ENCODE measurements at places on chromosomes 5 and 9. TPM values are rescaled to one million over a fixed set of nuclear protein-coding genes. Genes with fewer than 3 reads are reported as not detected.

RBM27 gene
- 21.9 TPM for total RNA-seq

OTULIN gene
- 28.7 TPM for total RNA-seq

SMC2 gene
- 20.1 TPM for total RNA-seq

S1PR3 gene
- total RNA-seq = 38.3 TPM

MCIDAS gene
- total RNA-seq = not detected

FABP6 gene
- total RNA-seq = not detected

ZNF366 gene
- not detected for total RNA-seq

RNF208 gene
- total RNA-seq = 13.9 TPM

SPINK7 gene
- not detected for total RNA-seq

DDX4 gene
- total RNA-seq = 0.18 TPM

LCN10 gene
- total RNA-seq = 0.20 TPM

- no peak for DNase-seq
These were observed 204.0 kb downstream of the KCTD16 start for GRCh38 chr5:144374637-144375036.

DNA sequence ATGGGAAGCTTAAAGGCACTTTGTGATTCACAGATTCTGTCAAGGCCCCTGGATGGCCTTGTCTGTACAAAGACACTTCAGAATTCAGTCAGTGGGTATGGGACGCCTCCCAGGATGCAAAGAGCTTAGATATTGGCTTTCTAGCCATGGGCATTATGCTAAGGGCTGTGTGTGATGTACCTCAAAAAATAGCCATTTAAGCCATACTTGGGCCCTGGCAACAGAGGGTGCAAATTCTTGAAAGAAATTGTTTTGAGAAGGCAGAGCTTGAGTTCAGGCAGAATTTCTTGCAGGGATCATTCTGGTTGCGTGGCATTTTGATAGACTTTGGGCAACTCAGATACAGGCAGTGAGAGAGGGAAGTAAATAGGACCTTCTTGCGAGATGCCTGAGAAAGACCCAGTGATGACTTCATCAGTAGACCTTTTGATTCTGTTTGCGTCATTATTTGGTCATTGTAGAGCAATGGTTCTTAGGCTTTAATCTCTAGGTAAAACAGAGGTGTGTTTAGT, 3.9 kb downstream of the CYFIP2 start:
- DNase-seq = no peak

DNA sequence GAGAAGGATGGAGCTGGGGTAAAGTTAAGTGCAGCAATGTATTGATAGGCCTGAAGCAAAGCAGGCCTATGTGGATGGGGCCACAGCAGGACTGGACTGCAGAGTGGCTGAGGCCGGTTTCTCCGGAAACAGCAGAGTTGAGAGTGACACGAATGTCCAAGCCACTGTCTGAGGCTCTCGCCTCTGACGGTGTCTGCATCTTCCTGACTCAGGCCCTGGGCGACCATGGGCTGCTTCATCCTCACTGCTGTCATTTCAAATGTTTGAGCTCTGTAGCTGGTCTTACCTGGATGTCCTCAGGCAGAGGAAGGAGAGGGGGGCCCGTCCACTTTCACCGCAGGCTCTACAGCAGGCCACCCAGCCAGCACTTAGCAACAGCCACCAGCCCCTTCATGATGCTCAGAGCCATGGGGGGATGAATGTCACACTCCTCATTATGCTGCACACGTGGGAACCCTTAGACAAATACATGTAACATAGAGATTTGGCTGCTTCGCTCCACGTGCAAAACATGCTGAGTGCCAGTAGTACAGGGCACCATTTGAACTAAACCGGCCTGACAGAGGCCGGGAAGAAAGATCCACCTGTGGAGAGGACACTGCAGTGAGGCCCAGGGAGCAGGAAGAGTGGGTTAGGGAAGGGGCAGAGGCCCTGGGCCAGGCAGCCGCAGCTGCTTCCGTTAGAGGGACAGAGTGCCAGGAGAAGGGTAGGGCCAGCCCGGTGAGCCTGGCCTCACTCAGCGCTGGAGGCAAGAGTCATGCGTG, 31.7 kb upstream of the NXNL2 start:
- no peak for DNase-seq

DNA sequence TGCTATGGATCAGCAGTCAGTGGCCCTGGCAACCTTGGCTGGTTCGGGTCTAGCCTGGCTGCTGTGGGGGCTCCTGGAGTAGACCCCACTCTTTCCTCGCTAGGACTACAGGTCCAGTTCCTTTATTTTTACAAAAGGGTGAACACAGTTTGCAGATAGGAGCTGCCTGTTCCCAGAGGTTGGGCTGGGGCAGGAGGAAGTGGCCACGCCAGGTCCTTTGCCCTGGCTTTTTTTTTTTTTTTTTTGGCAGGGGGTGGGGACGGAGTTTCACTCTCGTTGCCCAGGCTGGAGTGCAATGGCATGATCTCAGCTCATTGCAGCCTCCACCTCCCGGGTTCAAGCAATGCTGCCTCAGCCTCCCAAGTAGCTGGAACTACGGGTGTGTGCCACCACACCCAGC, 7.9 kb downstream of the SLC2A6 start:
- DNase-seq = no peak

GRCh38 chr5:133521801-133522200, 90.5 kb downstream of the FSTL4 start:
- DNase-seq = no peak

- no peak for DNase-seq
These were observed 92.1 kb upstream of the IER5L start for GRCh38 chr9:129270205-129270604.

- DNase-seq = no peak
These were observed 280.1 kb upstream of the PDE4D start for GRCh38 chr5:60173667-60174066.

DNA sequence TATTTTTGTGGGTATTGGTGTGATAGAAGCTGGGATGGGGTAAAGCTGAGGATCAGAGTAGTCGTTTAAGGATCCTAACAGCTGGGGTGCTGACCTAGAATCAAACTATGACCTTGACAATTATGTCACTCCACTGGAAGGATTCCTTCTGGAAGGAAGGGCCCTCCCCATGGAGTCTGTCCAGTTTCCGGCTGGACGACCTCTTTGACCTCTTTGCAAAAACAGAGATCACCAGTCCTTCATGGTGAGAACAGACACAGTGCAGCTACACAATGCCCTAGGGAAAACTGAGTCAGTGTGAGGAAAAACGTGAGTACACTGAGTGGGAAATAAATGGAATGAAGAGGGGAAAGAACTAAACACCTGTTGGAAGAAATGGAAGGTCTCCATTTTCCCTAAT, 445.6 kb downstream of the MAT2B start:
- no peak for DNase-seq

DNA sequence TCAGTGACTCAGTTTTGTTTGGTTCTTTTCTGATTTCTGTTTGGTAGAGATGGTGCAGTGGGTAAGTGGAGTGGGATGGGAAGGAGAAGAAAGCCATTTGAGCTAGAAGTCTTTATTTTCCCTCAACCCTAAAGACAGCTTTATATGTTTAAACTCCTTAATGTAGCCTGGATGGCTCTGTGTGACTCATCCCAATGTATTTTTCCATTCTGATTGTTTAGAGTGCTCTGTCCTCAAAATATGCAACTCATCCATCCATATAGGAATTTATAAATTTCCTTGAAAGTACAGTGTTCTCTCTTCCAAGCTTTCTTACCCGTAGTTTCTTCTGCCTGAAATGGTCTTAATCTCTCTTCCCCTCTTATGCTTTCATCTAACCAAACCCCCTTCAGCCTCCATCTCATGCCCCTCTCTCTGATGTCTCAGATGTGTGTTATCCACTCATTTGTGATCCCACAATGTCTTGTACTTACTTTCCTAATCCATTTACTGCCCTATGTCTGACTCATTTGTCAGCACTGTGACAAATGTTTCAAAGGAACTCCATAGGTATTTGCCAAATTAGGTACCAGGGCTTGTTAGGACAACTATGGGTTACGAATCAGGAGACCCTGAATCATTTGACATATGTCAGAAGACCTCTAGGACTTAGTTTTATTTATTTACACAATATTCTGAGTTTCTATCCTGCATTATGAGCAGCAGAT, 217.5 kb upstream of the SGCD start:
- DNase-seq = no peak

GRCh38 chr9:91533382-91533781, 109.8 kb upstream of the NFIL3 start:
- DNase-seq = no peak

GRCh38 chr9:10071579-10071978, 541.2 kb downstream of the PTPRD start:
- DNase-seq = no peak

DNA sequence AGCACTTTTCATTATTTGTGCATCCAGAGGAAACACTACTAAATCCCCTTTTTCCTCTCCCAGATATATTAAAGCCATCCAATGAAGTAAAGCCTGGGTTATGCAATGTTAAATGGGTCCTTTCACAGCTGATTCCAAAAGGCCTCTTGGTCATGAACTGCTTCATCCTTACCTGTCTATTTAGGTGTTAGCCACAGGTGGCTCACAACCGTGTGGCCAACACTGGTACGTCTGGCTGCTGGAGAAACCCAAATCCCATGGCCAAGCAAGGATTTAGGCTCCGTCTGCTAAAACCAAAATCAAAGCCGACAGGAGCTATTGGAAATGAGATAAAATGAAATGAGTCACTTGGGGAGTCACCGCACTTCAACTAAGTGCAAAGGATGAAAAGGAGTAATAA, 193.9 kb downstream of the ADCY2 start:
- DNase-seq = no peak

- DNase-seq = no peak
These were observed 64.1 kb upstream of the SPOCK1 start for GRCh38 chr5:137563301-137563645.

DNA sequence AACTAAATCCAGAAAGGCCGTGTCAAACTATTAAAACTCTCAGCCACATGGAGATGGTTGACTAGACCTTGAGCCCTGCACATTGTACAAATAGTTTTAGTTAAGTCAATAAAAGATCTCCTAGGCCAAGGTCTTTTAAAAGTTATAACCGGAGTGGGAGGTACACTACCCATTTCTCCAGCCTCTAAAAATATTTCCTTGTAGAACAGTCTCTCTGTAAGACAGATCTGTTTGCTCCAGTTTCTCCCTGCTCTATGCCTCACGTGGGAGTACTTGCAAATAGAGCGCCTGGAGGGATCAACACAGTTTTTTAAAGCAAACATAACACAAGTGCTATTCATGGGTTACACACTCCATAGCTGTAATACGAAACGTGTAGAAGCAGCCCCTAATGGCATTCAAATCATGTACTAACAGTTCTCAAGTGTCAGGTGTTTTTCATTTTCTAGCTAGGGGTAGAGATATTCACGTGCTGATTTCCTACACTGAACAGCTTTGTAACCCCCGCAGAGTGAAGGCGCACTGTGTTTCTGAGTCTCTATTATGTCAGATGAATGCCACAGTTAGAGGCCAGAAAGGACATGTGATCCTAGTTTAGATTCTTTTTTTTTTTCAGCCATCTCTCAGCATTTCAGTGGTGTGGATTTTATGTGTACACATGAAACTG, 703.4 kb upstream of the GRAMD2B start:
- DNase-seq = no peak

DNA sequence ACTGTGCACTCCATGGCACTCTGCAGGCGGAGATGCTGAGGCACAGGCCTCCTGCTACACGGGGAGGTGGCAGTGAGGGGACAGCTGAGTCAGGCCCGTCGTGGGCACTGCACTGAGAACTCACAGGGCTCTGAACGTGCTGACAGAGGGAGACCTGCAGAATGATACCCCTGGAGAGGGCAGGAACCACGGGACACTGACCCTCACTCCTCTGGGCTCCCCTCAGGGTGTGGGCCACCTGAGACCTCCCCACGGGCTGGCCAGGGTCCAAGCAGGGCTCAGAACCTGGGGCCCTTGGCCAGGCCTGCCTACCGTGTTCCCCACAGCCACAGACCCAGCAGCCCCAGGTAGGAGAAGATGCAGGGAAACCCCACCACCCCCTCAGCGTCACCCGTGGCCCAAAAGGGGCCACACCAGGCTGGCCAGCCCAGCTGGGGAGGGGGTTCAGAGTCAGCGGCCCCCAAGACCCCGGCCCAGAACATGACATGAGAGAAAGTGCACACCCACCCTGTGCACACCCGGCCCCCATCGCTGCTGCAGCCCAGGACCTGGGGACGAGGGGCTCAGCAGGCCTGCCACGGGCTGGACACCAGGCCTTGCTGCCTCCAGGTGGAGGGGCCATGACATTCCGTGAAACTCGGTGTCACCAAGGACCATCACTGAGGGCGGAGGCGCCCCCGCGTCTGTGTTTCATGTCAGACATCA, 30.9 kb downstream of the GLT6D1 start:
- peak; percentile 36 for DNase-seq

- DNase-seq = no peak
These were observed 185.8 kb downstream of the PCSK1 start for GRCh38 chr5:96247097-96247701.

GRCh38 chr5:153486771-153487170, 3.7 kb upstream of the GRIA1 start:
- DNase-seq = no peak

Data from mesothelial cell of epicardium (in vitro differentiated cells).